ENCODE measurements at places on chromosomes 4 and X. TPM values are rescaled to one million over a fixed set of nuclear protein-coding genes. Genes with fewer than 3 reads are reported as not detected.

The CPE gene
- total RNA-seq = 63.6 TPM

- no peak for DNase-seq
These were observed 29.7 kb downstream of the PPP1R2C start for GRCh38 chrX:42748067-42748850.

GRCh38 chr4:10713591-10713990, 29.0 kb upstream of the CLNK start:
- DNase-seq = no peak

- no peak for DNase-seq
These were observed 1553.1 kb upstream of the ADGRL3 start for GRCh38 chr4:59647011-59647410.

Measured in upper lobe of right lung (tissue), 1 donor.